Left lung (tissue), 14 donors: ENCODE measurements at places on chromosomes 12 and 14. TPM values are rescaled to one million over a fixed set of nuclear protein-coding genes. Genes with fewer than 3 reads are reported as not detected.

Gene CGRRF1
- 20.1 TPM for total RNA-seq

- H3K4me3 ChIP-seq: no peak overlapping the region
- DNase-seq: no peak
- no peaks in the 10 kb centered on the region for H3K27me3 ChIP-seq
- no peak overlapping the region for H3K27ac ChIP-seq
- no peaks in the 10 kb centered on the region for H3K36me3 ChIP-seq
- H3K4me1 ChIP-seq: peaks cover under 1% of the 10 kb centered on the region
Measured at GRCh38 chr14:90691627-90692026, 124.6 kb downstream of the TTC7B start.

- H3K4me1 ChIP-seq: no peaks in the 10 kb centered on the region
- no peaks in the 10 kb centered on the region for H3K36me3 ChIP-seq
- no peak overlapping the region for H3K4me3 ChIP-seq
- no peak overlapping the region for H3K27ac ChIP-seq
Measured at GRCh38 chr14:55438066-55438683, 2.2 kb downstream of the TBPL2 start.

DNA sequence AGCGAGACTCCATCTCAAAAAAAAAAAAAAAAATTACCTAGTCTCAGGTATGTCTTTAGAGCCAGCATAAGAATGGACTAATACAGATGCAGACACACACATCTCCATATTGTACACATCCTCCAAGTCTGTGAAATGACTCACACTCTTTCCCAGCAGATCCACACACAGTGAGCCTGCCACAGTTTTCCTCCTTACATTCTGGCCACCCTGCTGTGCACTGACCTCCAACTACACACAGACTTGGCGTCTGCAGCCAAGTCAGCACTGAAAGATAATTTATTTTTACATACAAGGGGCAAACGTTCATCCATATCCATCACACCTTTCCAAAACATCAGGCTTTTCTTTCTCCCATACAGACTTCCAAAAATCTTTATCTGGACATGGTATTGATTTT lies 115.9 kb downstream of the SLC25A21 start:
- H3K27me3 ChIP-seq: no peaks in the 10 kb centered on the region
- DNase-seq: no peak
- no peaks in the 10 kb centered on the region for H3K4me1 ChIP-seq
- H3K27ac ChIP-seq: no peak overlapping the region
- H3K4me3 ChIP-seq: no peak overlapping the region
- H3K36me3 ChIP-seq: no peaks in the 10 kb centered on the region

GRCh38 chr12:115763982-115764621 lies 513.4 kb downstream of the MED13L start:
- H3K4me1 ChIP-seq: no peaks in the 10 kb centered on the region

GRCh38 chr12:57127726-57128518 lies at the start of gene LRP1:
Gene LRP1, plus strand, starts transcription at chr12:57128483. Its CDS starts 482 bp downstream, at chr12:57128965.
- H3K27ac ChIP-seq: peak within 1 kb of the TSS; percentile 88
- peaks cover 18% of the 10 kb centered on the region for H3K4me1 ChIP-seq
- no peaks in the 10 kb centered on the region for H3K36me3 ChIP-seq
- no peaks in the 10 kb centered on the region for H3K27me3 ChIP-seq
- peak within 1 kb of the TSS; percentile 74 for H3K4me3 ChIP-seq

Gene PLEKHG7
- 0.23 TPM for total RNA-seq

- H3K27me3 ChIP-seq: no peaks in the 10 kb centered on the region
- H3K36me3 ChIP-seq: no peaks in the 10 kb centered on the region
- peaks cover 45% of the 10 kb centered on the region for H3K4me1 ChIP-seq
- DNase-seq: no peak
- H3K4me3 ChIP-seq: no peak overlapping the region
Measured at GRCh38 chr14:95490727-95491451, 25.6 kb downstream of the SYNE3 start.

- DNase-seq: no peak
- H3K4me1 ChIP-seq: no peaks in the 10 kb centered on the region
- no peaks in the 10 kb centered on the region for H3K36me3 ChIP-seq
- no peak overlapping the region for H3K27ac ChIP-seq
- H3K4me3 ChIP-seq: no peak overlapping the region
Measured at GRCh38 chr14:45686771-45687170, 433.8 kb upstream of the MIS18BP1 start.

DNA sequence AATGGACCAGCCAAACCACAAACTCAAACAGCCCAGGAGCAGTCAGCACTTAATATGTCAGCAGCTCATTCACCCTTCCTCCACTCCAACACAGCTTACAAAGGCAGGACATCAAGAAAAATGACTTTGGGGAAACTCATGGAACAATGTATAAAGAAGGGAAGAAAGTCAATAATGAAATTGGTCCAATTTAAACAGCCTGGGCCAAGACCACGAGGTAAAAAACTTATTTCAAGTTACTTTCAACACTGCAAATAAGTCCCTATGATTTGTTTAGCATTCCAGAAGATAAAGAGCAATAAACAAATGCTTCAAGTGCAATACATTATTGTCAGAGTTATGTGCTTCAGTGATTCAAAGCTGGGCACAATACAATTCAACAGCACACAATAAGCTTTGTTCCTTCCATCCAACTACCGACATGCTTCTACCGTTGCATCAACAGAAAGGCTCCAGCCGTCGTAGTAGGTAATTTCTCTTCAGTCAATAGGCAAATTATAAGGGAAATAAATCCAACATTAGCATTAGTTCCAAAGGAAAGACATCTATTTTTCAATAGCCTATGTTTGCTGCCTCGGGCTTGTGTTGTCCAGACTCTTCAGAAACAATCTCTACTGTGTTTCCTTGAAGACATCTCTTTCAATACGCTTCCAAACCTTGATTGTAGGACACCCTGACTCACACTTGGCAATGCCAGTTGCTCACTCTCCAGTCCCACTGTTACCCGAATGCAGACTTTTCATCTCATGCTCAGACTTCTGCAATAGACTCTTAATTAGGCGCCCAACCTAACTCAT lies 225.7 kb downstream of the NUAK1 start:
- no peaks in the 10 kb centered on the region for H3K27me3 ChIP-seq
- H3K36me3 ChIP-seq: no peaks in the 10 kb centered on the region
- no peaks in the 10 kb centered on the region for H3K4me1 ChIP-seq
- DNase-seq: peak; percentile 36

DNA sequence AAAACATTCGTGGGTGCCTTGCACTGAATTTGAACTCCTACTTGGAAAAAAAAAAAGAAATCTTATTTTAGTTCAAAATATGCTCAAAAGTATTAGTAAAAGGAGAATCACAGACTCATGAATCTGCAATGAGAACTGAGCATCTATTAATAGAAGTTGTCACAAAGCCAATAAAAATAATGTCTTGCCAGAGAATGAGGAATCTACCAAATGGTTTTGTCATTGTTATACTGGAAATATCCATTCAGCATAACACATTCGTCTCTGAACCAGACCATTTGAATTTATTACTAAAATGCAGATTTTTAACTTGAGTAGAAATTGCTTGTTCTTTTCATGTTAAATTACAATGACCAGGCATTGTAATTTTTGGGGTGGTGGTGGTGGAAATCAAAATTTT lies 11.6 kb upstream of the PTPRB start:
- no peak overlapping the region for H3K4me3 ChIP-seq
- DNase-seq: no peak
- no peaks in the 10 kb centered on the region for H3K36me3 ChIP-seq

- DNase-seq: no peak
- H3K4me1 ChIP-seq: no peaks in the 10 kb centered on the region
- no peaks in the 10 kb centered on the region for H3K27me3 ChIP-seq
Measured at GRCh38 chr12:104999347-104999685, 13.2 kb downstream of the NOPCHAP1 start.

DNA sequence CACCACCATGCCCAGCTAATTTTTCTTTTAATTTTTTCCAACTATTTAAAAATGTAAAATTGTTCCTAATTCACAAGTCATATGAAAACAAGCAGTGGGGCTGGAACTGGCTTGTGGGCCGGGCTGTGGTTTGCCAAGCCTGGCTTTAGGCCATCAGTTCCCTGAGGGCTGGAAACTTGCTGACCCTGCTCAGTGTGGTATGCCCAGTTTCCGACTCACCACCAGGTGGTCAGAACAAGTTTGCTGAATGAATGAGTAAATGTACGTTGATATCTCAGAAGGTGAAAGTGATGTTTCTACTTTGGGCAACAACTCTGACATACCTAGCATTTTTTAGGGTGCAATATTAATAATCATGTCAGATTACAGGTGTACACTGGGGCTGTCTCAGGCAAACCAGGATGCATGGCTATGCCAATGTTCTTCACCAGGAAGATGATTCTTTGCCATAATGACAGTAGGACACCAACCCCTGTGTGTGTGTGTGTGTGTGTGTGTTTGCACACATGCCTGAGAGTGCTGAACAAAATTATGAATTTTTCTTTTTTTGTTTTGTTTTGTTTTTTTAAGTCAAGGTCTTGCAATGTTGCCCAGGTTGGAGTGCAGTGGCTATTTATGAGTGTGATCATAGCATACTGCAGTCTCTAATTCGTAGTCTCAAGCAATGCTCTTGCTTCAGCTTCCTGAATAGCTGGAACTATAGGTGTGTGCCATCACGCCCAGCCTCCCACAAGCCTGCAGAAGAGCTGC lies 106.1 kb downstream of the PTPN11 start:
- no peaks in the 10 kb centered on the region for H3K27me3 ChIP-seq
- no peak overlapping the region for H3K27ac ChIP-seq

GRCh38 chr14:96002498-96002884 lies 36.7 kb upstream of the C14orf132 start:
- H3K27ac ChIP-seq: no peak overlapping the region
- no peaks in the 10 kb centered on the region for H3K4me1 ChIP-seq
- no peaks in the 10 kb centered on the region for H3K36me3 ChIP-seq

DNA sequence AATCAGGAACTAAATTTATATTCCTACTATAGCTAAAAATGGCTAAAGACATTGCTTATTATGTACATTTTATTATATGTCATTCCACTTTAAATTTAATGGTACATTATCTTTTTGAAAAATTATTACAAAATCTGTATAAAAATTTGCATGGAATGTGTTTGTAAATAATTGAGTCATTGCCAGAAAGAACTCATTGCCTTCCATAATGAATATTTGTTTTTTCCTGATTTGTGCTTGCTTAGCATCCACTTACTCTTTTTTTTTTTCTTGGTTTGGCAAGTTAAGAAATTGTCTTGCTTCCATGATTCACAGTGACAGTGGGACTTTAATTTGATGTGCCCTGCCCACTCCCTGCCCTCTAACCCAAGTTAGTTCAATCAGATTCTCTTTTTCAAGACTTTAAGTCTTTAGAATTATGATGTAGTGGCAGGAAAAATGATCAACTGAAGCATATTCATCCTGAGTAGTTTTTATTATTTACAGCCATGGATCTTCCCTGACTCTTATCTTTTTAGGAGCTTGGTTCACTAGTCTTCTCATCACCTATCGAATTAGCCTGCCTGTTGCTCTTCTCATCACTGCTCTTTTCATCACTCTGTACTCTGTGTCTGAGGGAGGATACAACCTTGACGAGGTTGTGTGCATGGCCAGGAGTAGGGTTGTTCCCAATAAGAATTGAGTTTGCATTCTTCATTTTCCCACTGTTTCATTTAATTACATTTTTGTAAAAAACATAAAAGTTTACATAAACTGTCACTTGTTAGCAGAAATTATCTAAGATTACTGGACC lies 442.0 kb downstream of the BTG1 start:
- no peak for DNase-seq
- H3K27ac ChIP-seq: no peak overlapping the region
- H3K36me3 ChIP-seq: no peaks in the 10 kb centered on the region
- H3K4me3 ChIP-seq: no peak overlapping the region
- H3K4me1 ChIP-seq: no peaks in the 10 kb centered on the region

DNA sequence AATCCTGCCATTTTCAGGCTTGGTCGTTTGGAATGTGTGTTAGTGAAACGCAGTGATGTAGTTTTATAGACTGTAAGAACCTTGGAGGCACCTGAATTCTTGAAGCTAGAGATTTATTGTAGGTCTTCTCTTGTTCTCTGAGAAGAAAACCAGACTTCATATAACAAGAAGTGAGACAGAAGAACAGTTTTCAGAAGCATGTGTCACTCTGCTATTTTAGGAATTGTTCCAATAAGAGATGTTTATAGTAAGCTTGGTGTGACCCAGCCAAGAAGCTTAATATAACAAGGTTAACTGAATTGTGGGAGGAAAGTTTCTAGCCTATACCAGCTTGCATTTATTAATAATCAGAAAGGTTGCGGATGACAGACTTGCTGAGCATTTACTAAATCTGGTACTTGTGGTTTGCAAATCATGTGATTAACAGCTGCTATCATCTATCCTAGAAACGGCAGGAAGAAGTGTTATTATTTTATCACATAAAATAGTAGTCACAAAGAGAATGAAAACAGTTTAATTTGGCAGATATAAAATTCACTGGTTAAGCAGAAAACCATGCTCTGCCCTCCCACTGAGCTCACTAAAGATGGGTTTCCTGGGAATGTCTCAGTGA lies 49.2 kb upstream of the BCAT1 start:
- DNase-seq: no peak
- no peaks in the 10 kb centered on the region for H3K36me3 ChIP-seq
- no peak overlapping the region for H3K27ac ChIP-seq
- H3K27me3 ChIP-seq: no peaks in the 10 kb centered on the region
- no peak overlapping the region for H3K4me3 ChIP-seq

Gene NFATC4
- 39.4 TPM for total RNA-seq

- H3K27me3 ChIP-seq: peaks cover 22% of the 10 kb centered on the region
- H3K27ac ChIP-seq: no peak overlapping the region
- H3K4me1 ChIP-seq: no peaks in the 10 kb centered on the region
Measured at GRCh38 chr12:65595016-65595560, 229.2 kb upstream of the HMGA2 start.

Gene SYT1
- total RNA-seq: 1.5 TPM

DNA sequence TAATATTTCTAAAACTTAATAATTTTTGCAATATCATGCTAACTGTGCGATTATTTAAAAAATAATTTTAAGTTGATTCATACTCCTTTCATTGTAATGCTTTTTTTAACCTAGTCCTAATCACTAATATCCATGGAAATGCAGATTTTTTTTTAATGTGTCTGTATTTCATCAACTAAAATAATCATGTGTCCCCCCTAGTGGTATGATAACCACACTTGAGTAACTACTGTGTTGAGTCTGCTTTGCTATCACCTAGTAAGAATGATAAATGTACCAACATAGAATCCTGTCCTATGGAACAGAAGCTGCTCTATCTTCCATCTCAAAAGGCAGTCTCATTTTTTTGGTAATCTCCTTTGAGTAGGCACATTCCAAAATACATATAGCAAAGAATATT lies 19.1 kb upstream of the SYNE2 start:
- no peak for DNase-seq
- H3K36me3 ChIP-seq: no peaks in the 10 kb centered on the region
- H3K4me3 ChIP-seq: no peak overlapping the region
- no peaks in the 10 kb centered on the region for H3K27me3 ChIP-seq
- H3K27ac ChIP-seq: no peak overlapping the region

GRCh38 chr12:42933461-42934081 lies 344.0 kb upstream of the PRICKLE1 start:
- DNase-seq: no peak
- H3K36me3 ChIP-seq: no peaks in the 10 kb centered on the region
- H3K27me3 ChIP-seq: no peaks in the 10 kb centered on the region
- H3K4me1 ChIP-seq: no peaks in the 10 kb centered on the region
- no peak overlapping the region for H3K27ac ChIP-seq
- no peak overlapping the region for H3K4me3 ChIP-seq

GRCh38 chr12:27284751-27285150 lies 40.7 kb downstream of the STK38L start:
- no peak for DNase-seq
- H3K36me3 ChIP-seq: no peaks in the 10 kb centered on the region
- H3K27ac ChIP-seq: peak overlapping the region; percentile 34

- no peaks in the 10 kb centered on the region for H3K27me3 ChIP-seq
- no peak overlapping the region for H3K4me3 ChIP-seq
- H3K4me1 ChIP-seq: peaks cover 47% of the 10 kb centered on the region
- no peaks in the 10 kb centered on the region for H3K36me3 ChIP-seq
- no peak for DNase-seq
Measured at GRCh38 chr12:123089140-123089539, 61.8 kb downstream of the PITPNM2 start.

Gene JPH4
- 1.3 TPM for total RNA-seq

Gene ASPG
- 1.4 TPM for total RNA-seq
